ENCODE measurements at places on chromosomes 6 and 20.

GRCh38 chr6:92683748-92684147 lies 735.6 kb downstream of the EPHA7 start:
- DNase-seq, result no peak

GRCh38 chr6:120826253-120826652 lies 508.0 kb downstream of the TBC1D32 start:
- no peak for DNase-seq

DNA sequence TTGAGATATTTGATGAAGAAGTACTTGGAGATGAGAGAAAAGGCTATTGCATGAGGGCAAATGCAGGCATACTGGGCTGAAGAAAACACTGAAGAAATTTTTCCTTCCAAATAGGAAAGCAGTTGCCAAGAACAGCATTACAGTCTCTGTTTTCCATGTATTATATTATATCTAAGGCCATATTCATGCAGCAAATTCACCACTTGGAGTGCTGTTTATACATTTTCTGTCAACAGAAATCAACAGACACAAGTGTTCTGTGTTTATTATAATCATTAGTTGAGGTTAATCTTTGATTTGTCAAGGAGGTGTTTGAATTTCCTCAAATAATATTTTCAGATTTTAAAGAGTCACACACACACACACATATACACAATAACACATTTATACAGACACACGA lies 268.8 kb upstream of the PLCB4 start:
- no peak for DNase-seq

- no peak for DNase-seq
Observed at GRCh38 chr6:15096894-15097837, 148.7 kb upstream of the JARID2 start.

DNA sequence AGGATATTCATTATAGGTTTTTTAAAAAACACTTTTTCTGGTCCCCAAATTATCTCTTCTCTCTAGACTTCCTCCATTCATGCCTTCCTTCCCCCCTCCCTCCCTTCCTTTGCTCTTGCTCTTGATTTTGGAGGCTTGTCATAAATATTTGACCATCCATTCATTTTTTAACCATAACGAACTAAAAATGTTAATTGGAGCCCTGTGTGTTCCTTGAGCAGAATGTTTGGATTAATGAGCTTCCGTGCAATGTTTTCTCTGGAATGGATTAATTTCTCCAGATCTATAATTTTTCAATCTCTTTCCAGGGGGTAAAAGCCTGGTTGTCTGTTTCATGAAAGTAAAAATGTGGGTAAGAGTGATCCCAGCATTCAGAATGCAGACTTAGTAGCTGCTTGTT lies 155.5 kb downstream of the ESR1 start:
- DNase-seq, result no peak

- DNase-seq, result no peak
Observed at GRCh38 chr6:87825821-87826221, 123.8 kb upstream of the AKIRIN2 start.

- no peak for DNase-seq
Observed at GRCh38 chr6:106688177-106688951, 59.0 kb downstream of the QRSL1 start.

DNA sequence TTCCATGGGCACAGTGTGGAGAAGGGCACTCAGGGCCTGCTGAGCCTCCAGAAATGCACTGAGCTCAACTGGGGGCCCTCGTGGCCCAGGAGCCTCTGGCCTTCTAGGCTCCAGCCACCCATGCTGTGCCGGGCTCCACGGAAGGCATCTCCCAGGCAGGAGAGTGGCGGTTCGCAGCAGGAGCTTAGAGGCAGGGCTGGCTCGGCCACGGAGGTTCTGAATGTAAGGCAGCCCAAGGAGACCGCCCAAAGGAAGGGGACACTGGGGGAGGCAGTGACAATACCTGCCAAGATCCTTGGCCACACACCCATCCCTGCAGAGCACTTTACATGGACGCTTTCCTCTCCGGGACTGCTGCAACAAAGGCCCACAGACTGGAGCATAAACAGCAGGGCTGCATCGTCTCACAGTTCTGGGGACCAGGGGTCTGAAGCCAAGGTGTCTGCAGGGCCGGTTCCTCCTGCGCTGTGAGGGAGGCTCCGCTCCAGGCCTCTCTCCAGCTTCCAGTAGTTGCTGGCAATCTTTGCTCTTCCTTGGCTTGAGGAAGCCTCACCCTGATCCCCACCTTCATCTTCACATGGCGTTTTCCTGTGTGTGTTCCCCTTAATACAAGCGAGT lies 128.2 kb upstream of the CDH4 start:
- DNase-seq, result no peak

DNA sequence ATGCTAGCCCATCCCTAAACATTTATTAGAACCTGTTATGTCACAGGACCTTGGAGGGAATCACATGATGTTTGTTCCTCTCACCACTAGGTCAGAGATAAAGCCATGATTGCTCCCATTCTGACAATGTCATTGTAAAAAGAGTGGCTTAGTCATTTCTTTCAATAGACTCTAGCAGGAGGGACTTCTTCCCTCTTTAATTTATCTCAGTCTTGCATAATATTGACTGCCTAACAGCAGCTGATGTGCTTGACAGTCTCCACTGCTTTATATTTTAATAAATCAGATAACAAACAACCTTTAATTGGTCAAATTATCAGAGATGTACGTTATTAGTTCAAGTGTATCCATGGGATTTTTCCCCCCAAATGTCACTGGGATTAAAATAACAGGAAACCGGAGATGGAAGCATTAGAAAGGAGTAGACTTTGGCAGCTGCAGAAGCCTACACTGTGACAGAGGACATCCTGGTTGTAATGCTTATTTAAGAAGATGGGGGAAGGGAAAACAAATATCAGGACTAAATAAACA lies 39.6 kb downstream of the LAMA4 start:
- DNase-seq, result no peak

- no peak for DNase-seq
Observed at GRCh38 chr6:3960754-3961361, 111.7 kb downstream of the FAM50B start.

- no peak for DNase-seq
Observed at GRCh38 chr6:24882295-24882694, 53.5 kb downstream of the RIPOR2 start.
